M059J (cell line): ENCODE measurements at places on chromosomes 3 and 15.

GRCh38 chr3:192161661-192162060, 565.7 kb downstream of the FGF12 start:
- no peak for DNase-seq

DNA sequence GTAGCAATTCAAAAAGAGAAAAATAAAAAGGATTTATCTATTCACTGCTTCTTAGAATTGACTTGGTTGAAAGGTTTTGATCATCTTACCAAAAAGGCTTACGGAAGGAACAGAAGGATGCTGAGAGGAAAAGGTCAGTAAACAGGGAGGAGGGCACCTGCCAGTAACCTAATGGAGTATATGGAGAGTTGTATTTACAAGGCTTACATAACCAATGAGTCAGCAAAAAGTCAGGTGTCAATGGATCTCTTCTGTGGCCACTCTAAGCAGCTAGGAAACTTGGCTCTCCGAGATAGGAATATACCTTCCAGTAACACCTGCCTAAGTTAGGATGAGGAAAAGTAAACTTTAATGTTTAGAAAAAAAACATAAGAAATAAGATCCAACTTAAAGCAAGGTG, 80.5 kb upstream of the PLXND1 start:
- DNase-seq, result peak; percentile 29

DNA sequence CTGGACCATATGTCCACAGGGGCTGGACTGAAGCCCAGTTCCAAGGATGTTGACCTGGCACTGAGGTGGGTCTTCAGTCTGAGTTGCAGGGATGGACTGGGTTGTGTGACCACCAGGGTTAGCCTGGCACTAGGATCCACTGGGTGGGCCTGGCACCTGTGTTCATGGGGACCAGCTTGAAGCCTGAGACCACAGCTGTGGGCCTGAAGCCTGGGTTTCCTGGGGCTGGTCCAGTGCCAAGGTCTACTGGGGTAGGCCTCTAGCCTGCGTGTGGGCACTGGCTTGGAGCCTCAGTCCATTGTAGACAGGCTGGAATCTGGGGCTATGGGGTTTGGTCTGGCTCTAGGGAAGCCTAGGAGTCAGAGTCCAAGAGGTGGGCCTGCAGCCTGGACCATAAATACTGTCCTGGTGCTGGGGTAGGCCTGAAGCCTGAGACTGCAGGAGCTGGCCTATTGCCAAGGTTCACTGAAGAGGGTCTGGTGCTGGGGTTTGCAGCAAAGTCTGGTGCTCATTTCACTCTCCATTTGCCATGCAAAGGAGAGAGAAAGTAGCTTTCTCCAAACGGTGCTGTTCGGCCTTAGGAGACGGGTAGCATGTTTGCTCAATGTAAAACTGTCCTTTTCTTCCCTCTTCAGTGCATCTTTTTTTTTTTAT, 51.2 kb upstream of the TBC1D5 start:
- DNase-seq, result no peak

DNA sequence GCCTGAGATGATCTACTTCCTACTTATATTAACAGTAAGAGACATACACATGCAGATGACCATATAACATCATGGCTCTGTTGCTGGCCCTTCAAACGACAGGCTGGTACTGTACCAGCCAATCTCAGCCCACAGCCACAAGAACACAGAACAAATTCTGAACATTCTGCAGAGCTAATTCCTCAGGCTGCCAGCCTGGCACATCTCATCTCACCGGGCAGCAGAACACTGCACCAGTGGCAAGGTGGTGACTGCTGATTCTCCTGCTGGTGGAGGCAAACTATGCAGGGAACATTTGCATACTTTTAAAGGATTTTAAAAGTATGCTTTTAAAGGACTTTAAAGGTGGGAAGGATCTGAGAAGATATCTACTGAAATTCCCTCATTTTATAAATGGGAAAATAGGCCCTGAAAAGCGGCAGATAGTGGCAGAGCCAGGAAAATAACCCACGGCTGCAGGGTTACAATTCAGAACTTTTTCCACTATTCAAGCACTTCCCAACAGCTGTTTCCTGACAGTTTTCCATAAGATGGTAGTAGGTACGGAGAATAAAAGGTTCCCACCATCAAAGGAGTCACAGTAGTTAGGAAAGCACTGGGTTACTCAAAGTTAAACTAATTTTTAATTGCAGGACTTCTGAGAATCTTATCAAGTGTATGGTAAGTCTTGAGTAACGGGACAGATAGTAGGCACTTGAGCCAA, 37.3 kb downstream of the SUMF1 start:
- no peak for DNase-seq

DNA sequence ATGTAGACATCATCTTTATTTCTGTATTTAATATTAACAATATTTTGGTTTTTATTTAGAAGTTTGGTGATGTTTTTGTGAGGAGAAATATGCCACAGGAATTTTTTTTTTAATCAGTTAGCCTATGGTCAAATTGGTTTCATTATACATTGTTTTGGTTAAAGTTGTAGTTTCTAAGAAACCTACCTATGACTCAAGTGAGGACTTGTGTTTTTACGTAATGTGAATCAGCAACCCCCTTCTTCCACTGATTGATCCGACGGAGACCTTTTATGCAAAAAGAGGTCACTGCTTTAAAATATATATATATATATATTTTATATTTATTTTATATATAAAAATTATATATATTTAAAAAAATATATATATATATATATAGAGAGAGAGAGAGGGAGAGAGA, 698.1 kb downstream of the FHIT start:
- no peak for DNase-seq

DNA sequence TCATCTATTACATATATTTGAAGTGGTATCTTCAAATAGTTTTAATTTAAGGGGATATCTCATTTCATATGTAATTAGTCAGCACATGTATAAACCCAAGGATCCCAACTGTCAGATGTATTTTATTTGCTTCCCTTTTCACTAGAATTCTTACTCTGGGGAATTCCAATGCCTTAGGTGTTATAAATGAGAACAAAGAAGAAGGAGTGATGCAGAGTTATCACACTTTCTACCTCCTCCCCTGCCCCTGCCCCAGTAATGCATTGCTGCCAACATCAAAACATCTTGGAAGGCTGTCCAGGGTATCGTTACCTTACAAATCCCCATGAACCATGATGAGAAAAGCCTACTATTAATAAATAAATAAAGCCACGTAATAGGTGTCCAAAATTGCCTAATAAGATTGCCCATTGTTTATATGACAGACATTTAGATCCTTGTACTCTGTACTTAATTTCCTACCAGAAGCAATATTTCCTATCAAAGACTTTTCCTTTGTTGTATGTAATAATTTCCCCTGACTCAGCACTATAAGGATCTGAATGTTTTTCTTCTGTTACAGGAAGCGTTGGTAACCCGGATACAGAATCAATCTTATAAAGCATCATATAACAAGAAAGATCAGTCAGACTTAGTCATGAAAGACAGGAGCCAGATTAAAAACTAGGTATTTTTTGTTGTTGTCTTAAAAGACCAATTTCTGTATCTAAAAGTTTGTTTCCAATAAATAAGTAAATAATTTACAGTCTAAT, 38.8 kb downstream of the CBLB start:
- peak; percentile 77 for DNase-seq

DNA sequence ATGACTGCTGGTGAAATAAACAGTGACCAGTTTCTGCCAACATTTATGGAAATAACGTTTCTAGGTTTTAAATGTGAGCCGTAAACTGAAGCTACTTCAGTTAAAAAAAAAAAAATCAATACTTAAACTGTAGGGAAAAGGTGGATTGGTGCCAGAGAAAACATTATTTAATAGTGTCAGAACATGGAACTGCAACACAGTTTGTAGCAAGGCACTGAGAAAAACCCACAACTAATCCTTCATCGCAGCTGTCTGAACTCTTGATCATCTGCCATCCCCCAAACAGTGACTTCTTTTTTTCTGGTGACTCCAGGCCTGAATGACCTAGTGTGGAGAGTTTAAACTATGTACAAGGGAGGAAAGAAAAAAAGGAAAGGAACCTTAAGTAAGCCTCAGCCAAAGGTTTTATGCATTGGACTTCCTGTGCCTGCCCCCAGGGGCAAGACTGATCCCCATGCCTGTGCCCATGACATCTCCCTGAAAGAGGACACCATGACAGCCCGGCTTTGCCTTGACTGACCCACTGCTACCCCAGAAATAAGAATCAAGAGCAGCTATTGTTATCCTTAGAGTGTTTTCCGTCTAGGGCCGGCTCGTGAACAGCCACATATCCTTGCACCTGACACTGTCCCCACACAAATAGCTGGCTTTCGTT, 33.1 kb downstream of the CRTAP start:
- DNase-seq, result peak; percentile 66

- no peak for DNase-seq
These were observed 9.2 kb downstream of the GATA2 start for GRCh38 chr3:128483657-128484403.

DNA sequence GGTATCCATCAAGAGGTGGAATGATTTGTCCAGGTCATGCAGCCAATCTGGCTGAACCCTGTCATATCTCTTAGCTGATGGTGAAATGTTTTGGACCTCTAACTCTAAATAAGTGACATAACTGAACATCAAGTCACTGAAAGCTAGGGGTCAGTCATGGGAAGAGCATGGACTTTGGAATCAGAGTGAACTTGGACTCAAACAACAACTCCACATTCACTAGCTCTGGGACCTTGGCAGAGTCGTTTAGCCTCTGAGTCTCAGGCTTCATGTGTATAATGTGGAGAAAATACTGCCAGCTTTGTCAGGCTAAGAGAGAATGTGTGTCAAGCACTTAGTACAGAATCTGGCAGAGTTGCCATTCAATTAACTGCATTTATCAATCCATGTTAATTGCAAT, 557.8 kb upstream of the CFAP20DC start:
- peak; percentile 12 for DNase-seq

DNA sequence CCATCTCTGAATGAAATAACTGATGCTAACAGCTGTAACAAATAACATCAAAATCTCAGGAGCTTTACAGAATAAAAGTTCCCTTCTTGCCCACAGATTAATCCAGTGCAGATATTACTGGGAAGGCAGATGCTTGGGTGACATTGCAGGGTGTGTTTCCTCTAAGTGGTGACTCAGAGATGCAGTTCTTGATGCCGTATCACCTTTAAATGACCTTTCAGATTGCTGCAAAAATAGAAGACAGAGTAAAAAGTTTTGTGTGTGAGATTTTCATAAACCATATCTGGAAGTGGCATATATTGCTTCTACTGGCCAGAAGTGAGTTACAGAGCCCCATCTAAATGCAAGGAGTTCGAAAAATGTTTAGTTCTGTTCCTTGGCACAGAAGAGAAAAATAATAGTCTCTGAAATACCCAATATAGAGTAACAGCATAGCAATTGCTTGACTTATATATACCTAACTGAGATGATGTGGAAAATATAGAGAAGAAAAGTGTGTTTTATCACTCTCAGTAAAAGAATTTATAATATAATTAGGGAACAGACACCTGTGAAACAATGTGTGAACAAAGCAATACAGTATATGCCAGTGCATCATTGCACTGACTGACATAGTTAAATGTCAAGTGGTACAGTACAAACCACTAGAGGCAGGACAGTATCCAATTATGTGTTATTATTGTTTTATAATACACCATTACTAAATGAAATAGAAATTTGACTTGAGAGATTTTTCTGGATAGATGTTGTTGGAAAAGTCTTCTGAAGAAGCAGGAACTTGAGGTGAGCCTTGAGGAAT, 430.7 kb upstream of the CBLB start:
- peak; percentile 75 for DNase-seq

DNA sequence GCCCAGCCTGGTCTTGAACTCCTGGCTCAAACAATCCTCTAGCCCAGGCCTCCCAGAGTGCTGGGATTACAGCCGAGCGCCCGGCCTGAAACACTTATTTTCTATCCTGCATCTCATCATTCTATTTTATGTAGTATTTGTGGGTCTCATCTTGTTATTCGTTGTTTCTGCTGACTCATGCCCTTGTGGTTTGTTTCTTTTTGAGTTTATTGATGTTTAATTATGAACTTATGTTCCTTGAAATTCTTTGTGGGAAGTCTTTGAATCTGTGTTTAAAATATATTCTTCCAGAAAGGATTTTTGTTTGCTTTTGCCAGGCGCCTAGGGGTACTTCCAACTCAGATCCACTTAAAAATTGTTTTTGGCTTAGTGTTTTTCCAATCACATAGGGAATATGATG, 78.3 kb upstream of the C15orf39 start:
- DNase-seq, result peak; percentile 97

DNA sequence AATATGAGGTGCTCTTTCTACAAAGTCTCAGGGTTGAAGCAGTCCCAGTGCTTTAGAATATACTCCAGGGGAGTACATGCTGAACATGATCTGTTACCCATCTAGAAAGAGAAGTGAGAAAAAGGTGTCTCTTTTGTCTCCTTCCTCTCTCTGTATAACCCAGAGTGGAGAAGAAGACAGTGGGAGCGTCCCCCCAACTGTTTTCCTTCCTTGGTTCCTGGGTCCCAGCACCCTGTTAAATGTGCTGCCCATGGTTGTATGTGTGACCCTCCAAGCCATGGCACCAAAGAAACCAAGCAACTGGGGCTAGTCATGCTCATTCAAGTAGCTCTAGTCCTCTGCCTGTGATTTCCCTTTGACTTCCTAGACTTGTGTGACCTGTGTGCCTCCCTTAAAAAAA, 683.7 kb downstream of the TBL1XR1 start:
- DNase-seq, result no peak

DNA sequence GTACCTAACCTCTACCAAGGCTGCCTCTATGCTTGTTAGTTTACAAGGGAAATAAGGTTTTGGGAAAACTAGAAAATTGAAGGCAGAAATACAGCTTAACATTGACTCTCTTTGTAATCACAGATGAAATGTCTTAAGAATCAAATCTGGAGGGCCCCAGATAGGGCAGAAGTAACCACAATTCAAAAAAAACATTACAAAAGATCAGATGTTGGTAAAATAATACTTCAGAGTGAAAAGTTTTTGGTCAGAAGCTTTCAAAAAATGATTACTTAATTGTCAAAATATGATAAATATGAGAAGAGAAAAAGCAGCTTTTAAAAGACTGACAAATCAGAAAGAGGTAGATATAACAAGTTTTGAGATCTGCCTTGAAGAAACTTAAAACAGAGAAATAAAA, 425.1 kb upstream of the NECTIN3 start:
- DNase-seq, result no peak

- no peak for DNase-seq
These were observed 58.9 kb downstream of the RAB7A start for GRCh38 chr3:128784843-128785242.

GRCh38 chr15:58321034-58321433, 110.8 kb upstream of the LIPC start:
- DNase-seq, result no peak

DNA sequence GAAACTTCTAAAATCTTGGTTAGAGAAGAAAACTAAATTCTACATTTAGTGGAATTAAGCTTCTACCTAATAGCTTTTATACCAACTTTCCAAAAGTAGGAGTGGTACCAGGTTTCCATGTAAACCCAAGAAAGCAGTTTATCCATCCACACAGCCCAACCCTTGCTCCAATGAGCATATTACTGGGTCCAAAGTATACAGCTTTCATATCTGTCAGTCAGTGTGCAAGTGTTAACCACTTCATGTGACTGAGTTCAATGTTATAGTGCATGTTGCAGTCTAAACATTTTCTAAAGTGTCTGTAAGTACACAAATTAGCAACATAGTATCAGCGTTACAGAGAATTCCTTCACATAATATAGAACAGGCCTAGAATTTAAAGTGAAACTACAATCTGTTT, 73.2 kb downstream of the C3orf70 start:
- DNase-seq, result no peak
